A549 treated with ZK216348 at 1 μM for 4 hours (cell line): ENCODE measurements at places on chromosomes 2 and 18. TPM values are rescaled to one million over a fixed set of nuclear protein-coding genes. Genes with fewer than 3 reads are reported as not detected.

ANKRD30B gene
- not detected in 5 replicates for total RNA-seq

TPO gene
- 0.13 to 0.29 TPM (median 0.13 TPM) in 3 of 5 replicates, not detected in the others for total RNA-seq

EMX1 gene
- total RNA-seq = 0.14 to 0.27 TPM (median 0.22 TPM) in 4 of 5 replicates, not detected in the other

STAMBP gene
- total RNA-seq = 42.3 to 54.2 TPM (median 49.9 TPM) in 5 replicates

RAB17 gene
- total RNA-seq = 0.16 to 0.33 TPM (median 0.28 TPM) in 4 of 5 replicates, not detected in the other

LTBP1 gene
- 20.8 to 30.3 TPM (median 24.3 TPM) in 5 replicates for total RNA-seq

FBXO48 gene
- 0.35 to 0.71 TPM (median 0.56 TPM) in 5 replicates for total RNA-seq

GRP gene
- not detected in 5 replicates for total RNA-seq

NCKAP5 gene
- total RNA-seq = 0.79 to 1.4 TPM (median 1.1 TPM) in 5 replicates

ACKR3 gene
- 12.0 to 26.8 TPM (median 19.4 TPM) in 5 replicates for total RNA-seq

CHRNG gene
- total RNA-seq = not detected in 5 replicates

REG3G gene
- total RNA-seq = not detected in 5 replicates

RUFY4 gene
- total RNA-seq = not detected in 5 replicates

ST6GAL2 gene
- total RNA-seq = 11.4 to 21.9 TPM (median 19.2 TPM) in 5 replicates

CFAP65 gene
- total RNA-seq = 0.11 to 0.23 TPM (median 0.18 TPM) in 5 replicates

LHCGR gene
- not detected in 5 replicates for total RNA-seq

GREB1L gene
- total RNA-seq = 1.6 to 4.5 TPM (median 3.2 TPM) in 5 replicates
